ENCODE measurements at places on chromosomes 13 and 19.

DNA sequence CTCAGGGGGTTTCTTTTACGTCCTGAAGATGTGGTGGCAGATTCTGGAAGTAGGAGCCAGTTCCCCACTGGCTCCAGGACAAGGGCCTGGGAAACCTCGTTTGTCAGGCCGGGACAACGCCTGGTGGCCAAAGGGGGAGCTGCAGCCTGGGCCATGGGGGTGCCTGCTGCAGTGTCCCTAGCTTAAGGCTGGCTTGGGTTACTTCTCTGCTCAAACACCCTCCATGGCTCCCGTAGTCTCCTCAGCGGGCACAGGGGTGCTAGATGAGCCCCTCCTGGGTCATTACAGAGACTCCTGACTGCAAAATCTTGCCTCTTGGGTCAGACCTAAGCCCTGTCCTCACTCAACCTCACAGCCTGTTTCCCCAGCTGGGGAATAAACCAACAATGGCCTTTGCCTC is 14.7 kb downstream of the CILP2 start:
- DNase-seq, result no peak

- no peak for DNase-seq
Measured at GRCh38 chr19:944663-945241, 18.9 kb downstream of the ARID3A start.

- no peak for DNase-seq
Measured at GRCh38 chr19:18338541-18338940, 1.9 kb upstream of the PGPEP1 start.

- no peak for DNase-seq
Measured at GRCh38 chr13:80783926-80784565, 443.1 kb upstream of the SPRY2 start.

DNA sequence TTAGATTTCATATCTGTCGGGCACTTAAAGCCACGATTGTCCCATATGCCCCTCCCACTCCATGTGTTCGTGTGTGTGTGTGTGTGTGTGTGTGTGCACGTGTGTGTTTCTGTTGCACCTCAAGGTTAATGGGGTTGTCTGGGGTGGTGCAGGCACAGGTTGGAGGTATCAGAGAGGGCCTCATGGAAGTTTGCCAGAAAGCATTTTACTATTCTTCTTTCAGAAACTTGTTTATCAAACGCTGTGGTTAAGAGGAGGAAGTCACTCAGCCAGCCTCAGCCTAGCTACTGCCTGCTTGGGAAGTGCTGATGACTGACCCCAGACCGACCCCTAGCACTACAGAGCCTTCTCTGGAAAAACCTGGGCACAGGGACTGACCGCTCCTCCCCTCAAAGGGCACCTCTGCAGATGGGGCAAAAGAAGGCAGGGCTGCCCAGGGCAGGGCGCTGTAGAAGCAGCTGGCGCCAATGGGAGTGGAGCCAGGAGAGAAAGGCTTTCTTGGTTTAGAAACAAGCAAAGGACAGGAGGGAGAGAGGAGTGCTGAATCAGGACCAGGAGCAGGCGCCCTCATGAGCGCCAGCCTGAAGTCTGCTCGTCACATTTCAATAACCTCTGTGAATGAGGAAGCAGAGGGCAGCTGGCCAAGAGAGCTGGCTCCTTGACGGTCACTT is 3.9 kb downstream of the SIAH3 start:
- DNase-seq, result no peak

- no peak for DNase-seq
Measured at GRCh38 chr19:38564981-38565690, 52.6 kb downstream of the MAP4K1 start.

- DNase-seq, result no peak
Measured at GRCh38 chr19:51354742-51355148, 11.4 kb downstream of the ETFB start.

GRCh38 chr13:92029641-92030040 is 631.2 kb downstream of the GPC5 start:
- DNase-seq, result no peak

DNA sequence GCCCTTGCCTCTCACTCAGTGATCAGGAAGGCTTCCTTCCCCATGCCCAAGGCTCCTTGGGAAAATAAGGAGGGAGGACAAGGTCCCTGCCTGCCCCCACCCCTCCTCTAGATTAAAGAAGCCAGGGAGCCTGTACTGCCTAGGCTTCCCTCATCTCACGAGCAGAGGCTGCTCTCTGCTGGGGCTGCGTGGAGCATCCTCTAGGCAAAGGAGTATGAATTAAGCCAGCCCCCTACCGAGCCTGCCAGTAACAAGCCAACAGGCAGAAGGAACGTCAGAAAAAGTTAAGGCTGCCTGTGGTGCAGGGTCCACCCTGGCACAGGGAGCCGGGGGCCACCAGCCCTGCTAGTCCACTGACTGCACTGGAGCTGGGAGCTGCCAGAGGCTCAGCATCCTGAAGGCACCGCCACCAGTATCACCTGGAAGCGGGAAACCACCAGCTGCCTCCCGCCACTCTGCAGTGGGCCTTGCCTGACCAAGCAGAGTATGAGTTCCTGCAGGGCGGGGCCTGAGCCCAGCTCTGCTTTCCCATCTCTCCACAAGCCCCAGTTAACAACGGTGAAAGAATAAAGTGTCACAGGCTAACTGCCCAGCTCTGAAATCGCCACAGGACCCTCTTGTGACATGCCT is 6.8 kb downstream of the NAPA start:
- no peak for DNase-seq

DNA sequence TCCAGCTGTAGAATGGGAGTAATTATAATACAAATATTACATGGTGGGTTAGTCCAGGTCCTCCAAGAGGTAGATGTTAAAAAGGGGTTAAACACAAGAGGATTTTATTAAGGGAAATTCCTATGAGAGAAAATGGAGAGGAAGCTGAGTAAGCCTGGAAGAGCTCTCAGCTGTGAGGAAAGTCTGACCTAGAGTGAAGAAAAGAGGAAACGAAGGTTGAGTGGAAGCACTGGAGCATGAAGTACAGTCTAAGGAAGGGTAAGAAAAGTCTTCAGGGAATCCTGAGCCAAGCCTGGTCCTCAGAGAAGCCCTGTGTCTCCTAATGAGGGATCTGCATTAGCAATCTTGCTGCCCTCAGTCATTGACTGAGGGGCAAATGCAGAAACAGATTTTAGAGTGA is 506.2 kb downstream of the GPC5 start:
- no peak for DNase-seq

GRCh38 chr13:60572003-60572798 is 175.2 kb downstream of the TDRD3 start:
- DNase-seq, result no peak

GRCh38 chr13:76773448-76774094 is 112.6 kb downstream of the KCTD12 start:
- DNase-seq, result no peak

Measured in stimulated activated CD4-positive, alpha-beta T cell treated with anti-CD3 and anti-CD28 coated beads, Interleukin-1b, Interleukin-23, amount 100 ng/mL, for 4 hours (primary cell).